ENCODE measurements at places on chromosomes 1 and 21. TPM values are rescaled to one million over a fixed set of nuclear protein-coding genes. Genes with fewer than 3 reads are reported as not detected.
A peak's percentile ranks its signal among the peaks of the same experiment; 100 is the strongest.

- H3K27me3 ChIP-seq = peaks cover 12% of the 10 kb centered on the region
- no peak for DNase-seq
- H3K27ac ChIP-seq = no peak overlapping the region
These were observed 383.0 kb downstream of the SETD4 start for GRCh38 chr21:35677298-35677841.

GRCh38 chr1:228316589-228317387 is 89.8 kb downstream of the TRIM11 start:
- H3K27ac ChIP-seq = no peak overlapping the region
- DNase-seq = no peak
- H3K4me1 ChIP-seq = no peaks in the 10 kb centered on the region
- peaks cover 4% of the 10 kb centered on the region for H3K36me3 ChIP-seq

DNA sequence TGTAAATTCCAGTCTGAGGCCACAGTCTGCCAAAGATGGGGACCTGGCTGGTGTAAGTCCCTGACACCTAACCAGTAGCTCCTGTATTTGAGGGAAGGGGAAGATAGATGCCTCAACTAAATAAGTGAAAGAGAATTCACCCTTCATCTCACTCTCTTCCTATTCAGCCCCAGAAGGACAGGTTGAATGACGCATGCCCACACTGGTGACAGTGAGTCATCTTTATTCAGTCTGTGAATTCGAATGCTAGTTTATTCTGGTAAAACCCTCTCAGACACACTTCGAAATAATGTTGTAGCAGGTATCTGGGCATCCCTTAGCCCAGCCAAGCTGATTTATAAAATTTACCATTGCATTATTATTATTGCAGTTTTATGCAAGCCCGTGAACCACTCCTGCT is 617.0 kb upstream of the PRMT6 start:
- H3K27ac ChIP-seq = no peak overlapping the region
- H3K4me3 ChIP-seq = no peak overlapping the region
- H3K27me3 ChIP-seq = no peaks in the 10 kb centered on the region
- no peaks in the 10 kb centered on the region for H3K4me1 ChIP-seq
- no peak for DNase-seq

DNA sequence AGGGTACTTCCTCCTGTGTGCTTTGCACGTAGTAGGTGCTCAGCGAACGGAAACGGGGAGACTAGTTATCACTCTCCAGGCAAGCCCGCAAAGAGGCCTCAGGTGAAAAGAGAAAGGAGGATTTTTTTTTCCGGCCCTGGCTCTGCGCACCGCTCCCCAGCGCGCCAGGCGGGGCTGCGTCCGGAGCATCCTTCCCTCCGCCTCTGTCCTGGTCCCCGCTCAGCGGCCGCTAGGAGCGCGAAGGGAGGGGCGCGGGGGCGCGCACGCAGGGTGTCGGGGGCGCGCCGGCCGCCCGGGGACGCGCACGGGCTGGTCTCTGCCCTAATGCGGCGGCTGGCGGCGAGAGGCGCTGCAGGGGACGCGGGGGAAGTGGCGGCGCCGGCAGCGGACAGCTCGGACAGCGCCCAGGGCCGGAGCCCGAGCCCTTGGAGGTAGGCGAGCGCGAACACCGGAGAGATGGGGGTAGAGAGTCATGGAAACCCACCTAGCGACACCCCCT is 42.3 kb upstream of the NFASC start:
- DNase-seq = peak; percentile 69
- H3K36me3 ChIP-seq = no peaks in the 10 kb centered on the region
- H3K27ac ChIP-seq = no peak overlapping the region
- peak overlapping the region; percentile 46 for H3K4me3 ChIP-seq

- DNase-seq = no peak
- peaks cover 26% of the 10 kb centered on the region for H3K4me1 ChIP-seq
- peaks cover 3% of the 10 kb centered on the region for H3K36me3 ChIP-seq
- peak overlapping the region; percentile 99 for H3K4me3 ChIP-seq
These were observed 1.2 kb upstream of the MTFR1L start for GRCh38 chr1:25818569-25818968.

DNA sequence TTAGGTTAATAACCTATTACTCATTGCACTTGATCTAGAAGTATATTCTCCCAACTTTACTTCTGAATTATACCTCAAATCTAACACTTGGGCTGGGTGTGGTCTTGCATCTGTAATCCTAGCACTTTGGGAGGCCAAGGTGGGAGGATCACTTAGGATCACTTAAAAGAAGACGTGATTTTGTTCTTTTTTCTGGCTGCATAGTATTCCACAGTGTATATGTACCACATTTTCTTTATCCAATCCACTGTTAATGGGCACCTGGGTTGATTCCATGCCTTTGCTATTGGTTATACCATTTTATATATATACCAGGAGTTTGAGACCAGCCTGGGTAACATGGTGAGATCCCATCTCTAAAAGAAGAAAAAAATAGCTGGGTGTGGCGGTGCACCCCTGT is 48.5 kb upstream of the TSNAX start:
- no peak overlapping the region for H3K27ac ChIP-seq
- H3K27me3 ChIP-seq = no peaks in the 10 kb centered on the region
- H3K36me3 ChIP-seq = no peaks in the 10 kb centered on the region
- H3K4me1 ChIP-seq = no peaks in the 10 kb centered on the region

DNA sequence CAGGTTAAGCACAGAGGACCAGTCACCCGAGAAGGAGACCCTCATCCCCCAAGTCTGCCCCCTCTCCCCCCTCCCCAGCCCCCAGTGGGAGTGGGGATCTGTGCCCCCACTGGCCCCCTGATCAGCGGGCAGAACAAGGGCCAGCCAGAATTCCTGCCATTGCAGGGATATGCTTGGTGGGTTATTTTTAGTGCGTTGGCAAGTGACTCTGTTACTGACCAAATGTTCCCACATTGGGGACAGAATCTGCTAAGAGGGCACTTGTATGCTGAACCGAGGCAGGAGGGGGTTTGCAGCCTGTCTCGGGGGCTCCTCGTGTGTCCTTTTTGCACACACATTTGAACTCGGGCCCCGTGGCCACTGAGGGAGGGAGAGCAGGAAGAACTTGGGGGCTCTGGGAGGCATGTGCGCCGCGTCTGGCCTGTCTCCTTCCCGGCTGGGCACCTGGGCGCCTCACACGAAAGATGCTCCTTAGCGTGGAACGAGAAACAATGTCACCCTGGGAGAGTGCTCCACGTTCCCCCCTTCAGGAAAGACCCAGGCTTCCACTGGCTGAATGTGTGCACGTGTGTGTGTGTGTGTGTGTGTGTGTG is 66.4 kb upstream of the CASZ1 start:
- no peaks in the 10 kb centered on the region for H3K36me3 ChIP-seq
- H3K4me3 ChIP-seq = no peak overlapping the region
- no peak overlapping the region for H3K27ac ChIP-seq
- H3K4me1 ChIP-seq = peaks cover 49% of the 10 kb centered on the region

- no peak for DNase-seq
- no peaks in the 10 kb centered on the region for H3K36me3 ChIP-seq
- no peaks in the 10 kb centered on the region for H3K4me1 ChIP-seq
- peaks cover 23% of the 10 kb centered on the region for H3K27me3 ChIP-seq
These were observed 4.3 kb upstream of the LRRC3 start for GRCh38 chr21:44450999-44451398.

GRCh38 chr1:45411510-45411899 is 71.3 kb upstream of the MUTYH start:
- H3K27ac ChIP-seq = no peak overlapping the region
- H3K4me1 ChIP-seq = no peaks in the 10 kb centered on the region
- H3K4me3 ChIP-seq = no peak overlapping the region
- no peaks in the 10 kb centered on the region for H3K27me3 ChIP-seq
- H3K36me3 ChIP-seq = no peaks in the 10 kb centered on the region

- no peaks in the 10 kb centered on the region for H3K27me3 ChIP-seq
- H3K4me1 ChIP-seq = peaks cover 6% of the 10 kb centered on the region
- no peak for DNase-seq
These were observed 9.3 kb downstream of the CBR1 start for GRCh38 chr21:36079010-36079649.

- no peak overlapping the region for H3K4me3 ChIP-seq
- peaks cover 1% of the 10 kb centered on the region for H3K36me3 ChIP-seq
- peaks cover 6% of the 10 kb centered on the region for H3K27me3 ChIP-seq
- no peak for DNase-seq
These were observed 64.0 kb downstream of the ITPKB start for GRCh38 chr1:226674892-226675714.

- H3K27me3 ChIP-seq = peaks cover 64% of the 10 kb centered on the region
- peaks cover 22% of the 10 kb centered on the region for H3K4me1 ChIP-seq
- peak overlapping the region; percentile 74 for H3K4me3 ChIP-seq
- no peaks in the 10 kb centered on the region for H3K36me3 ChIP-seq
- no peak overlapping the region for H3K27ac ChIP-seq
These were observed 780 bp downstream of the HIVEP3 start for GRCh38 chr1:41917835-41918449.

DNA sequence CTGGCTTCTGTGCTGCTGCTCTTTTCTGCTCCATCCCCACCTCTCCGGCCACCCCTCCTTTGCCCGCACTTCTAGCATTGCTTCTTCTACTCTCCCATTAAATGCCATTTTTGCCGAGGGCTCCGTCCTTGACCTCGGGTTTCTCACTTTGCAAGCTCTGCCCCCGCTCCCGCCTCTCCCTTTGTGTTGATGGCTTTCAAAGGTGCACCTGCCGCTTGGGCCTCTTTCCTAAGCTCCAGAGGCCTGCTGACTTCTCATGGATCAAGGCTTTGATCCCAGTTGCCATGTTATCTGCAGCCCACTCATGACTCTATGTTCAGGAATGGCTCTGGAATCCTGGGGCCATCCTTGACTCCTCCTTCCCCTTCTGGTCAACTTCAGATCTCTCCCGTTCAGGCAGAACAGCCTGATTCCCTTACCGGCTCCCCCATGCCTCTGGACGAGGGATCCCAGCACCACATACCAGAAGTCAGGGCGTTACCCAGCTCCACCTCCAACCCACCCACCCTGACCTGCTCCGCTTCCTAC is 54.3 kb downstream of the TLR5 start:
- H3K27me3 ChIP-seq = peaks cover 40% of the 10 kb centered on the region
- peaks cover 3% of the 10 kb centered on the region for H3K4me1 ChIP-seq
- no peaks in the 10 kb centered on the region for H3K36me3 ChIP-seq
- no peak for DNase-seq
- H3K4me3 ChIP-seq = no peak overlapping the region

DNA sequence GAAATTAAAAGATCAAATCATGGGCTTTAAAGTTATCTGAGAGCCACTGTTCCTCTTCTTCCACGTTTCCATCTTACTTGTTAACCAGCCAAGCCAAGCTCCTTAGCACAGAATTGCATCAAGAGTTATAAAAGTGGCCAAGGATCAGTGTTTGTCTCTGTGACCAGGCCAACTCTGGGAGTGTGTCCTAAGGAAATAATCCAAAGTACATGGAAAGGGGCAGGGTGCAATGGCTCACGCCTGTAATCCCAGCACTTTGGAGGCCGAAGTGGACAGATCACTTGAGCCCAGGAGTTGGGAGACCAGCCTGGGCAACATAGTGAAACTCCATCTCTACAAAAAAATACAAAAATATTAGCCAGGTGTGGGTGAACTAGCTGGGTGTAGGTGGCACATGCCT is 10.0 kb upstream of the MPZL1 start:
- no peak overlapping the region for H3K4me3 ChIP-seq
- peaks cover 25% of the 10 kb centered on the region for H3K27me3 ChIP-seq
- H3K36me3 ChIP-seq = peaks cover 2% of the 10 kb centered on the region

DNA sequence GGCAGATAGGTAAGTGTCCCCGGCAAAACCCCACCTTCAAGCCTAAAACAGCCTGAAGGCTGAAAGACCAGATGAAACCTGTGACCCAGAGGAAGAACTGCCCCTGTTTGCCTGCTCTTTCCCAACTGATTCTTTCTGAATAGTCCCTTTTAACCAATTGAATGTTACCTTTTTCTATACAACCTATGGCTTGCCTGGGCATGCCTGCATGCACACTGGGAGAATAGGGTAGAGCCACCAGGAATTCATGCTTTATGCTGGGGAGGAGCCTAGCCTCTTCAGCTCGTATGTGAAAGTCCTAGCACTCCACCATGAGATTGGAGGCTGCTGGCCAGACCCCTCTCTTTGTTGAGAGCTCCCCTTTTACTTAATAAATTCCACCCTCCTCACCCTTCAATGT is 340.0 kb downstream of the PTBP2 start:
- no peaks in the 10 kb centered on the region for H3K27me3 ChIP-seq
- H3K4me3 ChIP-seq = no peak overlapping the region
- no peaks in the 10 kb centered on the region for H3K4me1 ChIP-seq

- no peak overlapping the region for H3K27ac ChIP-seq
- peak overlapping the region; percentile 58 for H3K4me3 ChIP-seq
- peak; percentile 54 for DNase-seq
These were observed 2.8 kb upstream of the CD1D start for GRCh38 chr1:158177700-158178450.

GRCh38 chr1:96329121-96329520 is 392.5 kb upstream of the PTBP2 start:
- H3K36me3 ChIP-seq = no peaks in the 10 kb centered on the region
- no peaks in the 10 kb centered on the region for H3K4me1 ChIP-seq
- no peak for DNase-seq
- no peak overlapping the region for H3K4me3 ChIP-seq
- H3K27me3 ChIP-seq = no peaks in the 10 kb centered on the region

DNA sequence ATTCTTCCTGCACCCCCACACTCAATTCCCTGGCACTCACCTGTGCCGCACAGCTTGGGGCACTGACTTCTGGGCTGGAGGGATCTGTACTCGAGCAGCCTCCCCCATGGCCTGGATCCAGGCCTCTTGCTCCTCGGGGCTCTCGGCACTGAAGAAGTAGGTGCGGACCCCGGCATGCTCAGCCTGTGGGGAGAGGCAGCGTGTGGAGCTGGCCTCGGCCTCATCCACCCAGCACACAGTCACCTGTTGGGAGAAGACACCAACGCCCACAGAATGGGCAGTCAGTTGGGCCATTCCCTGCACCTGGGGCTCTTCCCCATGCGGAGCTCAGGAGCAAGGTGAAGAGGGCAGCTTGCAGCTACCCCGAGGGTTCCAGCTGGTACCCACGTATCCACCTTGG is 47.5 kb upstream of the GOLT1A start:
- H3K4me1 ChIP-seq = peaks cover 19% of the 10 kb centered on the region
- no peaks in the 10 kb centered on the region for H3K27me3 ChIP-seq
- no peak overlapping the region for H3K4me3 ChIP-seq
- H3K36me3 ChIP-seq = peaks cover 39% of the 10 kb centered on the region
- no peak for DNase-seq
- H3K27ac ChIP-seq = no peak overlapping the region

GRCh38 chr1:70315782-70316181 is 38.7 kb downstream of the ANKRD13C start:
- no peak for DNase-seq
- no peak overlapping the region for H3K4me3 ChIP-seq
- peaks cover 1% of the 10 kb centered on the region for H3K36me3 ChIP-seq
- H3K27me3 ChIP-seq = no peaks in the 10 kb centered on the region

GRCh38 chr1:28449904-28450303 is 55.9 kb upstream of the RCC1 start:
- peak overlapping the region; percentile 74 for H3K27ac ChIP-seq
- H3K4me3 ChIP-seq = no peak overlapping the region
- H3K27me3 ChIP-seq = no peaks in the 10 kb centered on the region
- H3K36me3 ChIP-seq = peaks cover 6% of the 10 kb centered on the region

GRCh38 chr1:175689396-175689795 is 54.0 kb downstream of the TNR start:
- no peaks in the 10 kb centered on the region for H3K27me3 ChIP-seq
- no peak for DNase-seq
- no peak overlapping the region for H3K27ac ChIP-seq
- no peak overlapping the region for H3K4me3 ChIP-seq

Gene OR2T8
- not detected for total RNA-seq

Gene SIK1
- 8.1 TPM for total RNA-seq

Gene F11R
- total RNA-seq = 156 TPM

Gene SELL
- 0.69 TPM for total RNA-seq

Gene TMIGD3
- not detected for total RNA-seq

Gene TTF2
- total RNA-seq = 58.4 TPM

Gene IFI44L
- total RNA-seq = not detected

Gene LRRC3
- 5.7 TPM for total RNA-seq

Gene E2F2
- 7.8 TPM for total RNA-seq

Gene LCA5L
- 1.8 TPM for total RNA-seq

Gene ANGEL2
- 50.3 TPM for total RNA-seq

Gene TMOD4
- total RNA-seq = 2.0 TPM

Gene F5
- 2.9 TPM for total RNA-seq

Gene HJV
- not detected for total RNA-seq

Gene GJB5
- total RNA-seq = not detected

Gene TNNT2
- 2.3 TPM for total RNA-seq
